T-helper 17 cell (primary cell): ENCODE measurements at places on chromosomes 4 and X.

DNA sequence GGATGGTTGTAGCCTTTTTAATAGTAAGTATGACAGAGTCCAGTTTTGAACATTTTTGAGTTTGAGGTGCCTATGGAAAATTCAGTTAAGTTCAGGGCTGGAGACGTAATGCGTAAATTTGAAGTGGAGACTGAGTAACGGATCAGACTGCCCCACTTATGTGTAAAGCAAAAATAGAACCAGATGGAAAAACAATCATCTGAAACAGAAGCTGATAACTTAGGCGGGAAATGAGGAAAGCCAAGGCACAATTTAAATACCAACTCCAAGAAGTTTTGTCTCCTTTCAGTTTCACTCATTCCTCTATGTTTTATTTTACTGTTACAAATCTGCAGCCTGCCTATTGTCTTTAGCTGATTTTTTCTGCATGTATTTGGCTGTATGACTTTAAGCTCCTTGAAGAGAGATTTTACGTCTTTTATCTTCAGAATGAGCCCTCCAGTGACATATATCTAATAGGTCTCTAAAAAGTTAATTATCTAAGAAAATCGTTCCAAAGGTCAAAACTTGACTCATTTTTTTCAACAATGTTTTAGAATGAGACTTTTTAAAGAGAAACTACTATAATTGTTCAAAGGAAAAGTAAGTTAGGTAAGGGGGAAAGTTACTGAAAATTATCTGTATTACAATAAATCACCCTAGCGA lies 1.1 kb downstream of the SGCB start:
- DNase-seq, result no peak

DNA sequence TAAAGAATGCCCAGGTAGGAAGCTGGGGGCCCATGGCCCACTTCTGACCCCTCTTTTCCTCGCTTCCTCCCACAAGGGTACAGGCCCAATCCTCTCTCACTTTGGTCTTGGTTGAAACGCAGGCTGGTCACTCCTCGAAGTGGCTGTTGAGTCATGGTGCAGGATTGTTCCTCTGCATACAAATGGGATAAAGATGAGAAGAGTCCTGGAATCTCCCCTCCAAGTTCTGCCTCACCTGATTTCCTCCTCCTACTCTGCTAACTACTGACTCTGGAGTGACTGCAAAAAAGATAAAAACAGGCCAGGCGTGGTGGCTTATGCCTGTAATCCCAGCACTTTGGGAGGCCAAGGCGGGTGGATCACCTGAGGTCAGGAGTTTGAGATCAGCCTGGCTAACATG lies 1.7 kb downstream of the WDR45 start:
- no peak for DNase-seq

GRCh38 chrX:8684201-8684965 lies 47.6 kb downstream of the ANOS1 start:
- DNase-seq, result no peak

DNA sequence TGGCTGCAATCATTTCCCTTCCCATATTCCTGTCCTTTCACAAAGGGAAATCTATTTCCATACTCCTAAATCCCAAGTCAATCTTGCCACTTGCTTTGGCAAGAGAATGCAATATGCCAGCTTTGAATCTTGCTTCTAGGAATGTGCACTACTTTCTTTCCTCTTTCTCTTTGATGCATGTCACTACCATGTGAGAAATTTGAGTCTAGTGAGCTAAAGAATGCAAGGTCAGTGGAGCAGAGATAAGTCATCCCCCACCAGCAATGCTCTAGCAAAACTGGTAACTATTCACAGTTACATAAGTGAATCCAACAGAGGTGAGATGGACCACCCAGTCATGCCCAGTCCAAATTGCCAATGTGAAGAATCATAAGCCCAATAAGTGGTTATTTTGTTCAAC lies 910.4 kb downstream of the RAB28 start:
- no peak for DNase-seq

DNA sequence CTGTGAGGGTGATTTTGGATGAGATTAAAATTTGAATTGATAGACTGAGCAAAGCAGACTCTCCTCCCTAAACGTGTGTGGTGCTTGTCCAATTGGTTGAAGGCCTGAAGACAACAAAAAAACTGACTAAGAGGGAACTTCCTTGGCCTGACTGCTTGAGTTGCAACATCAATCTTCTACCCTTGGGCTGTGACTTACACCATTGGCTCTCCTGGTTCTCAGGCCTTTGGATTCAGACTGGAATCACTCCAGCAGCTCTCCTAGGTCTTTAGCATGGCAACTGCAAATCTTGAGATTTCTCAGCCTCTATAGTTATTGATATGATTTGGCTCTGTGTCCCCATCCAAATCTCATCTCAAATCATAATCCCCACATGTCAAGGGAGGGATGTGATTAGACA lies 49.7 kb upstream of the IGFBP7 start:
- no peak for DNase-seq

DNA sequence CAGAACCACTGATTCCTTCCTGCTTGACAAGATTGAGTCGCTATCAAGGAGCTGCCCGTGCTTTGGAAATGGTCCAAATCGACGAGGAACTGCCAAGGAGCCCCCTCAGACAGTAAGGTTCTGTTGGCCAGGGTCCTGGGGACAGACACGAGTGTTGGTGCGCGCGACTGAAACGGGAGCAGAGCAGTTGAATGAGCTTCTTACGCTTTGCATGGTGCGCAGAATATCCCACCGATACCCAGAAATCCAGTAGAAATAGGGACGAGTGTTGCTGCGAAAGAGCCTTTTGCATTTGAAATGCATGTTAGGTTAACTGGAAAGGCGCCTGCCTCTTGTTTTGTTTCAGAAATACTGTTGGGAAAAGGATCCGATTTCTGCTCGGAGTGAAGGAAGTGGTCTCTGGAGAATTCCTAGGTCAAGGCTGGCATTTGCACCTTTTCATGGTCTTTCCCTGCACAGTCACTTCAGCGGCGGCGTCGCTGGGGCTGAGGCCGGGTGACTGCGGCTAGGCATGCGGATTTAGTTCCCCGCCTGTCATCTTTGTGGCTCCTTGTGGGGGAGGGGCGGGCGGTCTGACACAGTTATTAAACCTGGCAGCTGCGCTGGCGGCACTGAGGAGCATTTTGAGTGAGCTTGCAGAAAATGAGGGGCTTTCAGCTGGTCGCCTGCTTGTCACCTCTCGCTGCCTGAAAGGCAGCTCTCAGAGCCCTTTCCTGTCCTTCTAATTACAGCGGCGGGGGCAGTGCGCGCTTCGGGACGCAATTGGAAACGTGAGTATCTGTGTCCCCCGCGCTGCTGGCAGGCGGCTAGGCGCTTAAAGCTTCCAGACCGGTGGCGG lies 51.5 kb upstream of the TRIM2 start:
- peak; percentile 57 for DNase-seq

- no peak for DNase-seq
These were observed 47.1 kb downstream of the NDST3 start for GRCh38 chr4:118081434-118081833.

DNA sequence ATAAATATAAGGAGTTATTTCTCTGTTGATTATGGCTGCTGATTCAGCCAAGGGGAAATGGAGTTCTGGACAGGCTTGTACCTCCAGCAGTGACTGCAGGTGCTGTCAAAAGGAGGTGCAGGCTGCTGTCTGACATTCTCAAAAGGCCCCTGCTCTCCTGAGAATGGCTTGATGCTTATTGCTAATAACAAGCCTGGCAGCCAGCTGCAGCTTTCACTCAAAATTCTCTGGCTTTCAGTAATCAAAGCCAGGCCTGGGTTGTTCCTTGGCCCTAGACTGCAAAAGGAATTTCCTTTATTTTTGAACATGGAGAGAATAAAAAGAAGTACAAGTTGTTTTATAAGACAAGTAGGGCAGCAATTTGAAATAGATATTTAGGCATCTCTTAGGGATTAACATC lies 575.9 kb downstream of the MID1IP1 start:
- no peak for DNase-seq

DNA sequence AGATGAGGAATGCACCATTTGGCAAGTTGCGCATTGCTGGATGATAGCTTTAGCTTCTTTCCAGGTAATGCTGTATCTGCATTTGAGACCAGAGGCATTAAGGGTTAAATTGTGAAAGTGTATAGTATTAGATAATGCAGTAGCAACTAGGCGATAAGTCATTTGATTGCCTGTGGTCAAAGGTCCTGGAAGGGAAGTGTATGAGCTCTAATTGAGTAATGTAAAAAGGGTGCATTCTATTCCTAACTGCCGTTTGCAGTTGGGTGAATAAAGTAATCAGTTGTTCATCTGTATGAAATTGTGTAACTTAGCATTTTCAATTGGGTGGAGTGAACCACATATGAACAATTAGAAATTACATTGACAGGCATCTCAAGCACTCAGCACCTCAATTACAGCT lies 54.5 kb upstream of the WDR1 start:
- no peak for DNase-seq
